Right atrium auricular region (tissue), 2 donors: ENCODE measurements at places on chromosomes 6 and 20. TPM values are rescaled to one million over a fixed set of nuclear protein-coding genes. Genes with fewer than 3 reads are reported as not detected.

GRCh38 chr6:125749865-125750691, 646 bp downstream of the HEY2 start:
- H3K4me3 ChIP-seq: peak overlapping the region; percentile 73
- no peaks in the 10 kb centered on the region for H3K27me3 ChIP-seq
- no peak for DNase-seq

GRCh38 chr20:47971058-47971791, 185.9 kb upstream of the SULF2 start:
- H3K27ac ChIP-seq: peak overlapping the region; percentile 48
- no peak overlapping the region for H3K4me3 ChIP-seq
- no peaks in the 10 kb centered on the region for H3K27me3 ChIP-seq
- no peaks in the 10 kb centered on the region for H3K36me3 ChIP-seq

- H3K36me3 ChIP-seq: no peaks in the 10 kb centered on the region
- H3K27ac ChIP-seq: no peak overlapping the region
- H3K27me3 ChIP-seq: no peaks in the 10 kb centered on the region
- H3K4me3 ChIP-seq: no peak overlapping the region
Measured at GRCh38 chr6:162373192-162373591, 354.4 kb downstream of the PRKN start.

GRCh38 chr20:37504404-37505096, 16.5 kb upstream of the NNAT start:
- H3K4me3 ChIP-seq: no peak overlapping the region
- H3K27ac ChIP-seq: no peak overlapping the region
- no peak for DNase-seq
- no peaks in the 10 kb centered on the region for H3K27me3 ChIP-seq
- H3K36me3 ChIP-seq: peaks cover 12% of the 10 kb centered on the region

GRCh38 chr20:3203315-3204123, 963 bp downstream of the DDRGK1 start:
- no peak for DNase-seq
- H3K36me3 ChIP-seq: peaks cover 20% of the 10 kb centered on the region
- peak overlapping the region; percentile 91 for H3K4me3 ChIP-seq

- no peaks in the 10 kb centered on the region for H3K36me3 ChIP-seq
- no peaks in the 10 kb centered on the region for H3K27me3 ChIP-seq
- H3K4me3 ChIP-seq: no peak overlapping the region
- H3K27ac ChIP-seq: no peak overlapping the region
- peaks cover 8% of the 10 kb centered on the region for H3K4me1 ChIP-seq
- no peak for DNase-seq
Measured at GRCh38 chr20:21238818-21239536, 64.2 kb upstream of the XRN2 start.

DNA sequence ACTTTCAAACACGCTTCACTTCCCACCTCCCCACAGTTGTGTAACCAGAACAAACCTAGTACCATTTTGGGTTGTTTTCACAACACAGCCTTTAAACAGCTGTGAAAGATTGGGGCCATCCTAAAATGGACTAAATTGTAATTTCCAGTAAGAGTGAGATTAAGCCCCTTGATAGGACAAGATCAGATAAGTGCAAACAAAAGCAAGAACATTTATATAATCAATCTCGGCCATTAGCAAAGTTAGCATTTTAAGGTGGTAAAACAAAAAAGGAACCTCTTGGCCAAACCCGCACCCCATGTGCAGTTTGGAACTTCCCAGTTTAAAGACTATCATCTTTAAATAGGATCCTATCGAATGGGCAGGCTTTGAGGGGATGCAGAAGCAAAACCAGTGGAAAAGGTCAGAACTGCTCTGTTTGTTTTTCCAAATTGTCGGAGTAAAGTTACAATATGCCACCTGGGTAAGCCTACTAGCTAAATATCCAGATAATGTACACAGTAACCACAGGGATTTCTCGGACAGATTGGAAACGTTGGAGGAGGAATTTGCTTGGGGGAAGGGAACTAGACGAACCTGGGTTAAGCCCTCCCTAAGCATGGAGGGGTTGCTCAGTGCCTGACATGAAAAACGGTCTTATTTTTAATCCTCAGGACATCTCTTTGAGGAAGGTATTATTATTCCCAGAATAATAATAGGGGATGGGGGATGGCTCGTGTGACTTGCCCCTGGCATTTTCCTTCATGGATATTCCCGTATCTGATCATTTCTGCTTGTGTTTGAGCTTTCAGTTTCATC, 159.8 kb upstream of the SALL4 start:
- DNase-seq: no peak
- no peak overlapping the region for H3K4me3 ChIP-seq
- H3K4me1 ChIP-seq: no peaks in the 10 kb centered on the region
- H3K27ac ChIP-seq: no peak overlapping the region

DNA sequence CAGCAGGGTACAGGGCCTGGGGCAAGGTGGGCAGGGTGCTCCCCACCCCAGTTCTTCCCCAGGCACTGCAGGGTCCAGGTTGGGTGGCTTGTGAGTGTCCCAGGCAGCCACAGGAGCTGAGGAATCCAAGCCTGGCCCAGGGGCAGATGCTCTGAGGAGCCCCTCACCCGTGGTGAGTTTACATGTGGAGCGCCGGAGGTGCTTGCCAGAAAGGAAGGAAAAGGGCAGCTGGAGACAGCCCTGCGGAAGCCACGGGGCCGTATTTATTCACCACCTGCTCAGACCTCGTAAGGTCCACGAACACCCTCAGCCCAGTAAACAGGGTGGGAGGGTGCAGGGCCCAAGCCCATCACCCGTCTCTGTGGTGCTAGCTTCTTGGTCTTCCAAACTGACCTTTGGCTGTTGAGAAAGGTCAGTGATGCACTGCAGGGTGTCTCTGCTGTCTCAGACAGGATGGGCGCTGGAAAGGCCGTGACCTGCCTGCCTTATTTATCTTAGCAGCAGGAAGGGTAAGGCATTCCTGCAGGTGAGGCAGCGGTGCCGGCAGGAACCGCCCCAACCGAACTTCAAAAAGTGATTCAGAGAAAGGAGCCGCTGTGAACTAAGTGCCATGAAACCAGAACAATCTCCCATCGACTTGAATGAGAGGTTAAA, 4.0 kb upstream of the FRMD1 start:
- H3K36me3 ChIP-seq: no peaks in the 10 kb centered on the region
- H3K27ac ChIP-seq: no peak overlapping the region
- no peak overlapping the region for H3K4me3 ChIP-seq
- peaks cover 3% of the 10 kb centered on the region for H3K4me1 ChIP-seq

DNA sequence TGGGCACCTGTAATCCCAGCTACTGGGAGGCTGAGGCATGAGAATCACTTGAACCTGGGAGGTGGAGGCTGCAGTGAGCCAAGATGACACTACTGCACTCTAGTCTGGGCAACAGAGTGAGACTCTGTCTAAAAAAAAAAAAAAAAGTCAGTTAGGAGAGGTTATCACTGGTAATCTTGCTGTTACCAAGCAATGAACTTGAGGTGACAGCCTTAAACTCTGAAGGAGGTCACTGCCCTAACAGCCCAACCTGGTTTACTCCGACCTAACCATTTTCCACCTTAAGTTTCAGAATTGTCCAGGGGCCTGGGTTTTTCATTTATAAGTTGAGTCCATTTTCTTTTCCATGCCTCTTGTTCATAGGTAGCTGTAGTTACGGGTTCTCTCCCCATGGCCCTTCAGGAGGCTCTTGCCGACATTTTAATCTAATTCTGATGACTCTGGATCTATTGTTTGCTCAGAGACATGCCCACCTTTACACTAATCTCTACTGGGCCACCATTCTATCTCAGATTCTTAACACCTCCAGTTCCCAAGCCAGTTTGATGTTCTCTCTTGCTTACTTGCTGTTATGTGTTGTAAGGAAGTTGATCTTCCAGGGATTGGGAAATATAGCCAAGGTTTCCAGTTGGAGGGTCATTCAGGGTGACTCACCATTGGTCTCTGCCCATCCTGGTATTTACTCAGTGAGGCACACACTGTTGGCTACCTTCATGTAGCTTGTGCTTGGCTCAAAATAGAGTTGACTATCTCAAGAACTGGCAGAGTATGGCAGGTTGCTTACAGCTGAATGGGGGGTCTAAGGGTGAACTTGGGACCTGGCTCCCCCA, 29.1 kb downstream of the SHLD1 start:
- DNase-seq: peak; percentile 66
- H3K36me3 ChIP-seq: peaks cover 5% of the 10 kb centered on the region
- H3K27ac ChIP-seq: peak overlapping the region; percentile 16
- no peaks in the 10 kb centered on the region for H3K4me1 ChIP-seq
- H3K4me3 ChIP-seq: no peak overlapping the region

- no peaks in the 10 kb centered on the region for H3K27me3 ChIP-seq
- H3K4me3 ChIP-seq: peak overlapping the region; percentile 48
- H3K4me1 ChIP-seq: peaks cover 22% of the 10 kb centered on the region
- no peak overlapping the region for H3K27ac ChIP-seq
- DNase-seq: no peak
Measured at GRCh38 chr20:61253640-61254511, 1.8 kb downstream of the CDH4 start.

- peaks cover 8% of the 10 kb centered on the region for H3K27me3 ChIP-seq
- peaks cover 14% of the 10 kb centered on the region for H3K4me1 ChIP-seq
Measured at GRCh38 chr20:56634735-56635385, 5.8 kb downstream of the TFAP2C start.

- H3K27ac ChIP-seq: no peak overlapping the region
- H3K4me1 ChIP-seq: no peaks in the 10 kb centered on the region
- H3K27me3 ChIP-seq: no peaks in the 10 kb centered on the region
- H3K36me3 ChIP-seq: no peaks in the 10 kb centered on the region
- no peak overlapping the region for H3K4me3 ChIP-seq
- no peak for DNase-seq
Measured at GRCh38 chr20:52731093-52731492, 241.1 kb upstream of the TSHZ2 start.

- H3K4me3 ChIP-seq: no peak overlapping the region
- DNase-seq: no peak
- no peak overlapping the region for H3K27ac ChIP-seq
- H3K4me1 ChIP-seq: no peaks in the 10 kb centered on the region
- H3K27me3 ChIP-seq: no peaks in the 10 kb centered on the region
- H3K36me3 ChIP-seq: peaks cover 78% of the 10 kb centered on the region
Measured at GRCh38 chr20:33373735-33374605, 27.3 kb downstream of the CDK5RAP1 start.

DNA sequence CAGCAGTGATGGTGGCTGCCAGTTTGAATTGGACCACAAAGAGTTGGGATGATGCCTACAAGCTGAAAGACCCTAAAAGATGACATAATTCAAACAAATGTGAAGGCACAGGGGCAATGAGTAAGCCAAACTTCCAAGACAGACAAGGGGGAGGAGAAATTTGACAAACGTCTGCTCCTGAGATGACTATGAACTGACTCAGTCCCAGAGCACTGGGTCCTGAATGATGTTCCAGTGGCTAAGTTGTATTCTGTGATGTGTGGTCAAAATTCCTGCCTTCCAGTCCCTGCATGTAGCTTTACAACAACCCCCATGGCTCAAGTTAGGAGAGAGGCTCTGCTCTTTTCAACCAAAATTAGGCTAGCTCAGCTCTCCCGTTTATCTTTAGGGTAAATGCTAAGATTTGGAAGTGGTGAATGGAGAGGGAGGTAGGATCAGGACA, 86.1 kb upstream of the SIRPA start:
- no peak overlapping the region for H3K27ac ChIP-seq
- no peak overlapping the region for H3K4me3 ChIP-seq
- no peaks in the 10 kb centered on the region for H3K4me1 ChIP-seq
- H3K36me3 ChIP-seq: no peaks in the 10 kb centered on the region

DNA sequence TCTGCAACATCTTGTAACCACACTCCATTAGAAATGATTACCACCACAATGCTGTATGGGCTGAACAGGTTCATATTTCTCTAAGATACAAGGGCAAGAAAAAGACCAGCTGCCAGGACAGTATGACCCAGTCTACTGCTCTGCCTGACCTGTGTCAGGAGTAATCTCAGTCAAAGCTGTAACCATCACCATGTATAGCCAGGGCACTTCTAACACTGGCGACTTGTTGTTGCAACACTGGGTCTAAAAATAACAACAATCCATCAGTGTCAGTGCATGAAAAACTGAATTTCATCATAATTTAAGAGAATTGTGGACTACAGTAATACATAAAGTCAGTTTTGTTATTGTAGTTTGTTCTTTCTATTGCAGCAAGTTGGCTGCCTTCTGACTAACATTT, 738.6 kb upstream of the ADGRB3 start:
- no peak overlapping the region for H3K27ac ChIP-seq
- no peak for DNase-seq
- no peaks in the 10 kb centered on the region for H3K4me1 ChIP-seq
- H3K36me3 ChIP-seq: no peaks in the 10 kb centered on the region

DNA sequence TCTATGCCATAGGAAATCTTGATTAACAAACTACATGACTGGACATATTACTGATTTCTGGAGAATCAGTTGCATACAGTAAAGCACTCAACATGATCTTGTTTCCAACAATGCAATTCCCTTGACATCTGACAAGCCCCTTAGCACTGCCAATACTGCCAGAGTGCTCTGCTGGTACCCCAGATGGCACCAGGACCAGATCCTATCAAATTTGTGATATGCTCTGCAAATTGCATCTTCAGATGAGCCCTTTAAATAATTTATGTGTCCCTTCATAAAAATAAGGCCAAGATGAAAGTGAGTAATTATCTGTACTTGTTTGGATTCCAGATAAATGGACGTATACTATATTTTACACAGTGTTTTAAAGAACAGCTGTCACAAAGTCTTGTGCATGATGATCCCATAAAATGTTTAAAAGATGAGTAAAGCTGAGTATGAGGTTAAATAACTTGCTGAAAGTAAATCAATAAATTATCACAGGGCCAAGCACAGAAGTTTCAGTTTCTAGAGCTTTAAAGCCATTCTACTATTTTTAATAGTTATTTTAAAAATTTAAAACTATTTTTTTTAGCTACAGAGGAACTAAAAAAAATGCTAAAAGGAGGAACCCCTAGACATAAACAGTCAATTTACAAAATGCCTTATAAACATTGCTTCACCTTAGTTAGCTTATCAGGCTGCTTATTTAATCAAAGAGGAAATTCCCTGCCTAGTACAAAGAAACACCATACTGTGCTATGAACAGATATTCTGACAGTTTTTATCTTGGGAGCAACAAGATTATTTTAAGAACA, 42.1 kb downstream of the NUDT3 start:
- H3K4me3 ChIP-seq: no peak overlapping the region
- H3K27ac ChIP-seq: peak overlapping the region; percentile 36
- H3K4me1 ChIP-seq: peaks cover 26% of the 10 kb centered on the region
- no peaks in the 10 kb centered on the region for H3K36me3 ChIP-seq
- no peak for DNase-seq

The COL21A1 gene
- total RNA-seq: 13.6 TPM

The DEFB125 gene
- total RNA-seq: not detected

The C2 gene
- total RNA-seq: 3.5 TPM

The HUS1B gene
- not detected for total RNA-seq

The PCSK2 gene
- 1.6 TPM for total RNA-seq
